ENCODE measurements at places on chromosomes 2 and 18.
A peak's percentile ranks its signal among the peaks of the same experiment; 100 is the strongest.

DNA sequence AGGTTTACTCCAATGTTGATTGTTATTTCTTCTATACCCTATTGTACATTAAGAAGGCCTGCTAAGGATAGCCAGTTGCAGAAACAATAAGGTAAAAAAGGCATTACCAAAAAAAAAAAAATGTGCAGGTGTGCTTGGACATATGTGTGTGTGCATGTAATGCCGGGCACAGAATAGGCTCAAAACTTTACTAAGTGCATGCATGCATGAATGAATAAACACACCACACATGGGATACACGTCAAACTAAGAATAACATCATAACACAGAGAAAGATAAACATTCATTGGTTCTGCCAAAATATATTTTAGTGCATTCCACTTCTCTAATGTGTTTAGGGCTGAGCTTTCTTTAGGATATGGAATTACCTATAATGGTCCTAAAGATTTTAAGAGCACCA lies 298.2 kb downstream of the TCF4 start:
- DNase-seq: no peak

DNA sequence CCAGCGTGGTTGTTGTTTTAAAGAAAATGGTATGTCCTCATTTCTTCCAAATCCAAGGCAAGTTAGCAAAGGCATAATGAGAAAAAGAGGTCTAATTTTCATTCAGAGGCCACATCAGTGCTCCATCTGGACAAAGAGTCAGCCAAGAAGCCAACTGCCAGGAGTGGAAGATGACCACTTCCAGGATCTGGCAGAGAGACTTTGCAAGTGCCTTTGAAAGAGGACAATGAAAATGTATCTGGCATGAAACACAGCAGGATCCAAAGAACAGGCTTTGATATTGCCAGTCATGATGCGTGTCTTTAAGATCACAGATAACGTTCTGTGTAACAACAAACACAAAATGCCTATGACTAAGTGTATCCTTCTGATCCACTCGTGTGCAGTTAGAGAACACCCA lies 82.8 kb downstream of the AFF3 start:
- DNase-seq: no peak

GRCh38 chr2:105321875-105322646 lies 7.5 kb downstream of the TGFBRAP1 start:
- DNase-seq: peak; percentile 68

- DNase-seq: no peak
Measured at GRCh38 chr2:168678153-168678853, 124.1 kb upstream of the NOSTRIN start.

DNA sequence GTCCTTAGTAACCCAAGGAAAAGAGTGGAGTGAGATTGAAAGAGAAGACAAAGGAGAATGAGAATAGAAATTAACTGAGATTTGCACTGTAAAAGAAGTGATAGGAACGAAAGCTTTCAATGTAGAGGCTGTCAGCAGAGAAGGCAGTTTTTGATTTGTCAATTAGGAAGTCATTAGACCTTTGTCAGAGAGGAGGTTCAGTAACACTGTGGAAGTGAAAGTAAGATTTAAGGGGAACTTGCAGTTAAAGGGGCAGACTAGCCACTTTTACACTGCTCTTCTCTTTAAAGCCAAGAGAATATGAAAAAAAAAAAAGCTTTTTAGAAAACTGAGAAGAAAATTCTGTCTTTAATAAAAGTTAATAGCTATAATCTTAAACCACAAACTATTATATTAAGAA lies 11.5 kb upstream of the KYNU start:
- peak; percentile 53 for DNase-seq

GRCh38 chr2:62175728-62176127 lies 20.2 kb upstream of the B3GNT2 start:
- DNase-seq: no peak

DNA sequence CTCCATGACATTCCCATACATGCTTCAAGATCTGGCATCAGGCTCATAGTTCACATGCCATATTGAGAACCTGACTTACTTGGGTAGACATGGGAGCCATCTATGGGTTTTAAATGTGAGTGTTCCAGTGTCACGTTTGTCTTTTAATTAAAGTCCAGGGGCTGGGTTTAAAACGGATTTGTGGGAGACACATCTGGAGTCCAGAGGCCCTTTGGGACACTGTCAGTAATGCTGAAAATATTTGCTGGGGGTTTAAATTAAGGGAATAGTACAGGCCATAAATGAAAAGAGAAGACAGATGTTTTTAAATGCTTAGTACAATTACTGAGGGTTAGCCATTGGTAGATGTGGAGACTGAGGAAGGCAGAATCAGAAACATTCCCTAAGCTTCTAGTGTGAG lies 478.0 kb downstream of the PID1 start:
- no peak for DNase-seq

DNA sequence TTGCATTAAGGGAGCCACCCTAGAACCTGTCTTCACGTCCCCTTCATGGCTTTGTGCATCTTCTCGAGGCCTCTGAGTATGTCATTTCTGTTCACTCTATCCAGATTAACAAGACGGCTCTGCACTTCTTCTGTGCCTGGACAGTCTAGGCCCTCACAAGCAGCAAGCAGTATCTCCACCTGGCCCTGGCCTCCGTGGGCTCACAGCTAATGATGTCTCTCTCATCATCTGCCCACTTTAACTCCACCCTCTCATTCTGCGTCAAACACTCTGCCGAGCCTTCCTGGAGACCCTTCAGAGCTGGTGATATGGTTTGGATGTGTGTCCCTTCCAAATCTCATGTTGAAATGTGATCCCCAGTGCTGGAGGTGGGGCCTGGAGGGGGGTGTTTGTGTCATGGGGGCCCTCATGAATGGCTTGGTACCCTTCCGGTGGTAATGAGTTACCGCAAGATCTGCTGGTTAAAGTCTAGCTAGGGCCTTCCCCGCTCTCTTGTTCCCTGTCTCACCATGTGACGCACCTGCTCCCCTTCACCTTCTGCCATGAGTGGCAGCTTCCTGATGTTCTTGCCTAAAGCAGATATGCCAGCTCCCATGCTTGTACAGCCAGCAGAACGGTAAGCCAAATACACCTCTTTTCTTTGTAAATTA lies 132.5 kb upstream of the ID2 start:
- no peak for DNase-seq

GRCh38 chr2:105518897-105519296 lies 120.0 kb upstream of the FHL2 start:
- peak; percentile 34 for DNase-seq

GRCh38 chr2:149612122-149612521 lies 24.5 kb upstream of the MMADHC start:
- peak; percentile 69 for DNase-seq

DNA sequence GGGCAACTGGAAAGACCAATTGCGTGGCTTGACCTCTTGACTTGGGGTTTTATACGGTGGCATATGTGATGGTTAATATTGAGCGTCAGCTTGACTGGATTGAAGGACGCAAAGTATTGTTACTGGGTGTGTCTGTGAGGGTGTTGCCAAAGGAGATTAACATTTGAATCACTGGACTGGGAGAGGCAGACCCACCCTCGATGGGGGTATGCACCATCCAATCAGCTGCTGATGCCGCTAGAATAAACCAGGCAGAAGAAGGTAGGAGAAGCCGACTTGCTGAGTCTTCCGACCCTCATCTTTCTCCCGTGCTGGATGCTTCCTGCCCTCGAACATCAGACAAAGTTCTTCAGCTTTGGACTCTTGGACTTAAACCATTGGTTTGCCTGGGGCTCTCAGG lies 34.2 kb upstream of the YPEL5 start:
- no peak for DNase-seq

GRCh38 chr18:57060814-57061213 lies 86.1 kb upstream of the BOD1L2 start:
- DNase-seq: no peak

- peak; percentile 64 for DNase-seq
Measured at GRCh38 chr2:68362069-68362468, 3.0 kb upstream of the PLEK start.

GRCh38 chr2:69013840-69014821 lies 1.2 kb downstream of the ANTXR1 start:
- DNase-seq: peak; percentile 42

DNA sequence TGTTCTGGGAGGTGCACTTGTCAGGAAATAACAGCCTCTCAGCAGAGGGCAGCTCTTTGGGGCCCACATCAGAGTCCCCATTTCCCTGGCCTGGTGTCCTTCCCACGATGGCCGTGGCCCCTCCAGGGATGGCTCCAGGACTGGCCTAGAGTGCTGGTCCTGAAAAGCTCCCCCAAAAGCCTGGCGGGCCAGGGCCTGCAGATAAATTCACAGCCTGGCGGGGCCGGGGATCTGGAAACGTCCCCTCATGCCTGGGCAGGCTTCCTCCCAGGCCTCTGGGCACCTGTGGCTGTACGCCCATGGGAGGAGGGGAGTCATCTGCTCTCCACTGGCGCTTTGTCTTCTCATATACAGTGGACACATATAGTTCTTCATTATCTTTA lies 52.6 kb upstream of the HS6ST1 start:
- no peak for DNase-seq

- DNase-seq: peak; percentile 49
Measured at GRCh38 chr18:63319383-63320122, at the start of gene BCL2. TSS of gene BCL2 (minus strand) at chr18:63319769.

DNA sequence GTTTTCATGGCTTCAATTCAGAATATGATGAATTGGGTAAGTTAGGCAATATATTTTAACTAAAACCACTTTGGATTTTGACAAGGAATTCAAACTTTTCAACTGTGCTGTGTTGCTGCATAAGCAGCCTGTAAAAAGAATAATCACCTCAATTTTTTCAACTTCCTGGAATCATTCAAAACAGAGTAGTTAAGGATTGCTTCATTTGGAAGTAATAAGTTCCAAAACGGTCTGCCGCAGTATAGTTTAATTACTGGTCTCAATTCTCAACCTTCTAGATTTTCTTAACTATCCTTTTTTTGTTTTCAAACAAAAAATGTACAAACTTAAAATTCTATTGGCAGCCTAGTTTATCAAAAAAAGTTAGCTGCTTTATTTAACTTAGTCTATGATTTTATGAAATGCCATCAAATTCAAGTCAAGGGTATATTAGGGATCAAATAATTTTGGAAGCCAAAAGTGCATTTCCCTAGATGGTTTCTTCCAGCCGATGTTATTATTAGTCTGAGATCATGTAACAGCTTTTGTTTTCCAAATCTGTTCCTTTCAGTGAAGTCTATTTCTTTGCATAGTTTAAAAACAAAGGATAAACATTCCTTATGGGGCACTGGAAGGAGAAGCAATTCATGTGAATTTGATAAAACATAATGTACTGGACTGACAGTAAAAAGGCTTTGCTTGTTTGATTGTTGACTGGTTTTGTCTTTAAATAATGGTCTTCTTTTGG lies 76.1 kb upstream of the ETAA1 start:
- DNase-seq: no peak

DNA sequence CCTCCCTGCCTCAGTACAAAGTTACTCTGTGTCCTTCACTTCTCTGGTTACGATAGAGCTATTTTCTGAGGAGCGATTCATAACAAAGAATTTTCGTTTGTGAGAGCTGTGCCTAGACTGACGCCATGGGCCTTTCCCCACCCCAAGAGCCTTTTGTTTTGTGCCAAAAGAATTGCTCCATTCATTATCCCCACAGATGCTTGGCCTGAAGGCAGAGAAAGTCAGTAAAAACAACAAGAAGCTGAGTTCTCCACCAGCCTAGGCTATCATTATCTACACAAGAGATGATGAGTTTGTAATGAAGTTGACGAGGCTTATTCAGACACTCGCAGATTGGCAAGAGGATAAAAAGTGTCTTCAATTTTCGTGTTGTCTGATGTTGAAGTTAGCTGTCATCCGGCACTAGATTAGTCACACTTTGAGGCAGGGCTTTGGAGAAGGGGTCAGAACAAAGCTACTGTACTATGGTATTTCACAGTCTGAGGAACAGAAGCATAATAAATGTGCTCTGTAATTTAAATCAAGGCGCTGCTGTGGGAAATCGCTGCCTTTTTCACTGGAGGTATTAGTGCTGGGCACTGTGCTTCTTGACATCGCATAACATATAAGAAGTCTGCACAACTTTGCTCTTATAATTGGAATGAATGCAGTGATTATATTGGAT lies 278.4 kb upstream of the FIGN start:
- peak; percentile 12 for DNase-seq

- no peak for DNase-seq
Measured at GRCh38 chr18:57772387-57772799, 30.7 kb downstream of the ATP8B1 start.

GRCh38 chr2:165618806-165619205 lies 149.3 kb downstream of the CSRNP3 start:
- no peak for DNase-seq

DNA sequence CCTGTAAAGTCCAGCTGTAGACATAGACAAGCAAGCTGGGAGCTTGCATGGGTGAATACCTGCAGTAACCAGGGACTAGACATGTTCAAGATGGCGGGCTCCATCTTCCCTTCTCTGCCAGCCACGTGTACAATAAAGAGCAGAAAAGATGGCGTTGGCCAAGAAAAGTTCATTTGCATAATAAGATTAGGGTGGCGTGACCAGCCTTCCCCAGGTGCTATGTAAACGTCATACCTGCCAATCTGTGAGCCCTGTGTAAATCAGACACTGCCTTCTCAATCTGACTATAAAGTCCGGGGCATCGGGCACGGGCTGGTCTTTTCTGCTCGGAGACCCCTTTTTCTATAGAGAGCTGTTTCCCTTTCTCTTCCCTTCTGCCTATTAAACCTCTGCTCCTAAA lies 101.6 kb upstream of the XPO1 start:
- DNase-seq: no peak

DNA sequence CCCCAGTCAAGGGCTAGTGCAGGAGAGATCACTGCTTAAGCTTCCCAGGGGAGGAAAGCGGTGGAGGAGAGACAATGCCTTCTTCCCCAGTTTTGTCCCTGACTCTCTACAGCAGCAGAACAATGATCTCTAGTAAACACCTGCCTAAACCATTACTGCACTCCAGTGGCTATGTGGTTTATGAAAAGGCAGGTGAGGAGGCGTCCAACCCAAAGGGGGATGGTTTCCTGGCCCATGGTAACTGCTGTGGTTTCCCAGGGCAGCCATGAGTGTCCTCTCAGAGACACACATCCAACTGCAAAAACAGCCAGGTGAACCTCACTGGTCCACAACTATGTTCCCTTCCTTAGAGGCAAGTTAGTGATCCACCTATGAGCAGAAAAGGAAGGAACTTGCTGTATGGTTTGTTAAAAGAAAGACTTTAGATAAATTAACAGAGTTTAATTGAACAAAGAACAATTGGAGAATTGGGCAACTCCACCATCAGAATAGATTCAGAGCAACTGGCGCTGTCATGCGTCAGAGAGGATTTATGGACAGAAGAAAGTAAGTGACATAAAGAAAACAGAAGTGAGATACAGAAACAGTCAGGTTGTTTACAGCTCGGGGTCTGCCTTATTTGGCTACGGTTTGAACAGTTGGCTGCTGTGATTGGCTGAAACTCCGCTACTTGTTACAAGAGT lies 4.8 kb upstream of the TTC39C start:
- no peak for DNase-seq

GRCh38 chr2:175687465-175687864 lies 314.6 kb downstream of the LNPK start:
- no peak for DNase-seq

DNA sequence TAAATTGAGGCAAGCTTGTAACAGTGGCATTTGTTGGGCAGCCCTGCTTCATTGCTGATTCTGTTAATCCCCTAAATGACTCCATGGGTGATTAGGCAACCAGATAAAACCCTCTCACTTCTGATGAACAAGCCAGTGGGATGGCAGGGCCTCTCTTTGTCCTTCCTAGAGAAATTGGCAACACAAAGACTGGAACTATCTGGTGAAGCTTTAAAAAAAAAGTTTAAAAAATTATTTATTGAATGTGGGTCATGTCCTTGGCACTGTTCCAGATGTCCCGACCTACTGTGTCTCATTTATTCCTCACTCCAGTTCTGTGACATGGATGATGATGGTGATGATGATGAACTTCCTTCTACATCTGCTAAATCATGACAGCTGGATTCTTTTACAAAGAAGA lies 30.8 kb downstream of the NRP2 start:
- no peak for DNase-seq

All from iris pigment epithelial cell (primary cell).